A172 (cell line): ENCODE measurements at places on chromosomes 4 and X.

- DNase-seq: no peak
These were observed 18.4 kb downstream of the NMU start for GRCh38 chr4:55617587-55618197.

- no peak for DNase-seq
These were observed 77.4 kb downstream of the ANKRD17 start for GRCh38 chr4:73181231-73181630.

DNA sequence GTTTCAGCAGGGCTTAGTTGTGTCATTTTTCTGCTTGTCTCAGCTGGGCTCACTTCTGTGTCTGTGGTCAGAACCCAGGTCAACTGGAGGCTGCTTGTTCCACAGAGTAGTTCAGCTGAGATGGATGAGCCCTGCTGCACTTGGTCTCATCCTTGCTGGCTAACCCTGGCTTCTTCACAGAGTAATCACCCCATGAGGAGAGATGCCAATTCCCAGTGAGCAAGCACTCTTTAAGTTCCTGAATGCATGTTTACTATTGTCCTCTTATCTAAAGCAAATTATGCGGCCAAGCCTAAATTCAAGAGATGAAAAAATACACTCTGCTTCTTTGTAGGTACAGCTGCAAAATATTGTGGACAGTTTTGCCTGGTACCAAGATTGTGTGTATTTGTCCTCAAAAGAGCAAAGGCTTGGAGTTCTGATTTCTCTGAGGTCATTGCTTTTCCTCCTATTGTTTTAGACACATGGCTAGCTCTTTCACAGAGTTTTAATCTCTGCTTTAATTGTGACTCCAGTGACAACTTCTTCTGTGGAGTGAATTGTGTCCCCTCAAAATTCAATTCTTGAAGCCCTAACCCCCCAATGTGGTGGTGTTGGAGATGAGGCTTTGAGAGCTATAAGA lies 236.6 kb upstream of the ANKRD50 start:
- peak; percentile 80 for DNase-seq

GRCh38 chr4:78057600-78058550 lies 752 bp downstream of the FRAS1 start:
- DNase-seq: no peak

DNA sequence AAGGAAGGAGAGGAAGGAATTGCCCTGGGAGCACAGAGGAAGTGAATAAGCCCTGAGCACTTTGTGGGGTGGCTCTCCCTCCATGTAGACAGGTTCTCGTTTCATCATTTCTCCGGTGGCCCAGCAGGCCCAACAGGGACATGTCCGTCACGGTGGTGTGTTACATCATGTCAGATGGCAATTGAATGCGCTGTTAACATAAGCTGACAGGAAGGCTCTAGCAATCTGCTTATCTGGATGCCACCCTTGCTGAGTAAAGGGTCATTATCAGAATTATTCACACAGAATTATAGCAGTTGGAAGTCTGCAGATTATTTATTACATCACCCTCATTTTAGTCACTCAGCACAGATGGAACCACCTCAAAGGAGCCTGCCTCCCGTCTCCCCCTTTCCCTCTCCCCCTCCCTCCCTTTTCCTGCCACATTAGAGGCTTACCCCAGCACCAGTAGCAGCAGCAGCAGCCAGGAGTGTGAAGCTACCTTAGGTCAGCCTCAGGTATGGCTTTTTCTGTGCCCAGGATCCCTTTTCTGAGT lies 124.3 kb upstream of the TRIM2 start:
- peak; percentile 44 for DNase-seq
